ENCODE measurements at places on chromosomes 12 and 14.

- DNase-seq = no peak
Measured at GRCh38 chr12:108438667-108439066, 76.4 kb upstream of the FICD start.

- DNase-seq = no peak
Measured at GRCh38 chr12:6052940-6053329, 71.5 kb downstream of the VWF start.

GRCh38 chr14:104686624-104687517 lies 2.5 kb upstream of the INF2 start:
- no peak for DNase-seq

- no peak for DNase-seq
Measured at GRCh38 chr12:29681370-29681769, 102.4 kb downstream of the TMTC1 start.

GRCh38 chr14:24880689-24881088 lies 169.3 kb downstream of the STXBP6 start:
- no peak for DNase-seq
